AG08395 (cell line): ENCODE measurements at places on chromosomes 12 and 14.

GRCh38 chr14:100728962-100729361 lies 2.3 kb downstream of the DLK1 start:
- no peak for DNase-seq

GRCh38 chr12:7872566-7873319 lies at the start of gene SLC2A14:
Gene SLC2A14 (minus strand): TSS chr12:7872915. CDS start chr12:7869880, 3,035 bp downstream.
- no peak for DNase-seq

DNA sequence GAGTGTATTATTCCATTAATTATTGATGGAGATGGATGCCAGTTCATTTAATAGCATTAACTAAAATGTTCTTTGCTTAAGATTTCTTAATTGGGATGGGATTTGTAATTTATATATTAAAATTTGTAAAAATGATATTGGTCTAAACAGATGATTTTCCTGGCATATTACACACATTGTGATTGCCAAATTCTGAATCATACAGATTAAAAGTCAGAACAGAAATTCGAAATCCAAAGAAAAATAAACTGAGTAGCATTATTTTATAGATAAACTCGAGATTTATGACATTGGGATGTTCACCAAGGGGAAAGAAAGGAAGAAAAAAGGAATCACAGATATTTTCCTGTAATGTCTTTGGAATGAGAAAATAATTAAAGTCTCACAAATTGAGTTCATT lies 481.1 kb downstream of the CCER1 start:
- DNase-seq: no peak

- no peak for DNase-seq
Observed at GRCh38 chr14:65954942-65955341, 531.2 kb upstream of the CCDC196 start.

GRCh38 chr14:101131451-101131916 lies 228.0 kb upstream of the RTL1 start:
- DNase-seq: no peak

- DNase-seq: no peak
Observed at GRCh38 chr12:49968471-49968870, 4.3 kb upstream of the AQP6 start.

DNA sequence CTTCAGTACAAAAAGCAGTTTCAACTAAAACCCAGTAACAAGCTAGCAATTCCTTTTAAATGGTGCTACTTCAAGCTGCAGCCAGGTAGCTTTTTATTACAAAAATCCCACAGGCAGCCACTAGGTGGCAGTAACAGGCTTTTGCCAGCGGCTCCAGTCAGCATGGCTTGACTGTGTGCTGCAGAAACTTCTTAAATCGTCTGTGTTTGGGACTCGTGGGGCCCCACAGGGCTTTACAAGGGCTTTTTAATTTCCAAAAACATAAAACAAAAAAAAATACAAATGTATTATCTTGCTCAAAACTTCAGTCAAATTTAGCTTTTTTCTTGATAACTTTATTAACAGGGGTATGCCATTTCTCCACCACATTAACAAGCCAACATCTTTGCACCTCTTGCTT lies 3.6 kb upstream of the CLEC4E start:
- DNase-seq: peak; percentile 73

DNA sequence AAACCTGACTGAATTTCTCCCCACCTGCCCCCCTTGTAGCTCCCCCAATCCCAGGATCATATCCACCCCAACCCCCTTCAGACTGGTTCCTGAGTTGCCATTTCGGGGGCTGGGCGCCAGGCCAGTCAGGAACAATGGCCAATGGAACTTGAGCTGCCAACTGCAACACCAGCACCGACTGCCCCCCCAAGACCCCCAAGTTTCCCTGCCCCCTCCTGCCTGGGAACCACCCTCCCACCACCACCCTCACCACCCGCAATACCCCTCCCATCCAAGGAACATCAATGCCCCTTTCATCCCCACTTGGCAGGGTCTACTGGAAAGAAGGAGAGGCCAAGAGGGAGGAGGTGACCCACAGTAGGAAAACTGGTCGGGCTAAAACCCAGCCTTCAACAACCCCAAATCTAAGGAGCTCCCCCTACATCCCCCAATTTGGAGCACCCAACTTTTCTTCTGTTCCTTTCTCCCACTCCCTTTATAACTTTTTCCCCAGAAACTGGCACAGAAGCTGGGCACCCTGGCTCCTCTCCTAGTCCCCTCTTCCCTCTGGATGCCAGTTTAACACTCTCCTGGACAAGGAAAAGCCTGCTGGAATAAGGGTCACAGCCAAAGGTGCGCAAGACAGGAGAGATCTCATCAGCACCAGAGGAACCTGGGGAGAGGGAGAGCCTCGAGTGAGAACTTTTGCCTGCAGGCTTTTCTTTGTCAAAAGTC lies 1.6 kb upstream of the NDRG2 start:
- no peak for DNase-seq

GRCh38 chr12:118274066-118274465 lies 98.6 kb downstream of the TAOK3 start:
- no peak for DNase-seq

GRCh38 chr14:53509276-53510244 lies 356.4 kb upstream of the DDHD1 start:
- DNase-seq: peak; percentile 54

- DNase-seq: no peak
Observed at GRCh38 chr12:38998887-38999482, 93.6 kb upstream of the CPNE8 start.

- no peak for DNase-seq
Observed at GRCh38 chr12:106281804-106282203, 20.7 kb upstream of the TCP11L2 start.

- DNase-seq: no peak
Observed at GRCh38 chr12:31009976-31010375, 63.7 kb upstream of the DDX11 start.

DNA sequence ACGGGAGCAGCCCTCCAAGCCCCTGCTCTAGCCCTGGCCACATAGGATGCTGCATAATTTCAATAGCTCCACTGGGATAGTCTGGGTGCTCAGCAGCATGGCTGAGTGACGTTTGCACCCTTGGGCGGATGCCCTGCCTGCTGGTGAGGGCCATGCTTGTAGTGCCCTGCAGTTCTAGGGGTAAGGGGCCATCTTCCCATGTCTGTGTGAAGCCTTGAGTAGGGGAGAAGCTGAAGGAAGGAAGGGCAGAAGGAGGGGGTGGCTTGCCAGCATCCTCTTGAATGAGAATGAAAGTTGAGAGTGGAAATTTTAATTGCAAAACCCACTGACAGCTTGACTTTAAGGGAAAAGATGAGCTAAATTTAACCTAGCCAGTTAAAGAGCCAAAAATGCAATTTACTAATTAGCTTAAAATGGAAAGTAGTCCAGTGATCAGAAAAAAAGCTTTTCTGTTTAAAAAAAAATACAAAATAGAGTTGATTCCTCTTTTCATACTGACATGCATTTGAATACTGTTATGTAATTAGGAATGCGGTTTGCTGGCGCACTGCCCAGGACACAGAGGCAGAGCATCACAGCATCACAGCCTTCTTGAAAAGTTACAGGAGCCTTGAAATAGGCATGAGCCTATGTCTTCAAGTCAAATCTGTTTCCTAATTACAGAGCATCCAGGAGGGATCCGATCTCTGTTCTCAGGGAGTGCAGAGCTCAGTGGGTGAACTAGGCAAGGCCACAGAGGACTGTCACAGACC lies 18.5 kb upstream of the EML1 start:
- peak; percentile 55 for DNase-seq

DNA sequence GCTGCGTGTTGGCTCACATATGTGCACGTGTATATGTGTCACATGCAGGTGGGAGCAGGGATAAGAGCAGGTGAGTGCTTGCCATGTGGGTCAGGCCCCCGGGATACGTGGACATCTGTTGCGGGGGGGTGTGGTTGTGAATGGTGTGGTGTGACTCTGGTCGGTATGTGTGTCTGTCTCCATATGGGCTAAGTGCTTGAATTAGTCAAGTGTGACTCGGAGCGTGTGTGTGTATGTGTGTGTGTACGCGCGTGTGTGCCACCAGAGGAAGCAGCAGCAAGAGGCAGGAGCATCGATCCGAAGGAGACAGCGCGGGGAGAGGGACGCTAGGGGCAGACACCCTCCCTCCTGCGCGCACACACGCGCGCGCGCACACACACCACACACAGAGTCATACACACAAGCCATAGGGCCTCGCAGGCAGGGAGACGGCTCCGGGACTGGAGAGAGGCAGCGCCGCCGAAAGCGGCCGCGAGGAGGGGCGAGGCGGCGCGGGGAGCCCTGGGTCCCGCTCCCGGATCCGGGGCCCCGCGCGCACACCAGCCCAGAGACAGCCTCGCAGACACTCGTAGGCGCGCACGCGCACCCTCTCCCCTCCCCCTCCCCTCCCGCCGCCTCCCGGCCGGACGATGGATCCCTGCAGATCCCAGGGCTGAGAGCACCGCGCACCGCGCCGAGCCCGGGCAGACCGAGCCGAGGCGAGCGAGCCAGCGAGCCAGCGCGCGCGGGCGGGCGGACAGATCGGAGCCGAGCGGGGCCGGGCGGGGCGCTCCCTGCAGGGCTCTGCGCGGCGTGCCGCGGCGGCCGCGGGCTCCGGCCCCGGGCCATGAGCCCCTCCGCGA lies at the start of gene ASIC1:
TSS of gene ASIC1 (plus strand) at position 597 of the 842 bp plus-strand sequence. CDS start 1,171 bp downstream, outside the sequence.
- peak; percentile 80 for DNase-seq

- DNase-seq: no peak
Observed at GRCh38 chr12:93518725-93519124, 51.4 kb downstream of the MRPL42 start.

- no peak for DNase-seq
Observed at GRCh38 chr12:101323255-101323654, 43.4 kb downstream of the UTP20 start.

- peak; percentile 47 for DNase-seq
Observed at GRCh38 chr14:91418387-91419043, 895 bp upstream of the CCDC88C start.

GRCh38 chr14:69012256-69012953 lies 33.3 kb upstream of the ACTN1 start:
- DNase-seq: no peak

GRCh38 chr12:76275511-76276093 lies 72.6 kb downstream of the BBS10 start:
- DNase-seq: no peak

DNA sequence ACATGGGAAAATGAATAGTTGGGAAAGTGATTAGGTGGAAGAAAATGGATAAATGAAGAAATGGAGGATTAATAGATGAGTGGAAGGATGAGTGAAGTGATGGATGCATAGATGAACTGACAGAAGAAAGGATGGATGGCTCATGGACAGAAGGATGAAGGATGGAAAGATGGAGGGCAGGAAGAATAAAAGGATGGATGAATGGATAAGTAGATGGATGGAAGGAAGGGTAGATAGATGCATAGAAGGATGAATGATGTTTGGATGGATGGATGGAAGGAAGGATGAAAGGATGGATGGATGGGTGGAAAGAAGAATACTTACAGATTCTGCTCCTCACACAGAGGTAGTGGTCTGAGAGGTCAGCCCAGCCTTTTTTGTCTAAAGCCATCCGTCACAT lies 35.8 kb upstream of the CHGA start:
- DNase-seq: no peak

- DNase-seq: no peak
Observed at GRCh38 chr12:107634530-107634929, 51.1 kb upstream of the PWP1 start.

- peak; percentile 79 for DNase-seq
Observed at GRCh38 chr12:124389138-124389724, 94.3 kb downstream of the RFLNA start.

DNA sequence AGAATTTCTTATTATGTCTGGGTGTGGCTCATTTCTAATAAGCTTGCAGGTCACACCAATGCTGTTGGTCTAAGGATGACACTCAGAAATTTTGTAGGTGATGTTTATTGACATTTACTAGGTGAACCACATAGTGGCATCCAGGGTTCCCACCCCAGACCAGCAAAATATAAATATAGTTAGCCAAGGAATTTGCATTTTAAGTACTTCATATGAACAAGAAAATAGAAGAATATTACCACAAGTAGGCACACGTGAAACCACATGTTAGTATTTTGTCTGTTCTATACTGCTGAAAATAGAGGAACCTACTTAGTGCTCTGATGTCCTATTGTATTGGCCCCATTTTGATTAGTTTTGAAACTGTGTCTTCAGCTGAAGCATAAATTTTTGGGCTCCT lies 71.1 kb downstream of the USP15 start:
- DNase-seq: no peak

GRCh38 chr12:34625116-34625515 lies 602.8 kb downstream of the ALG10 start:
- DNase-seq: no peak

DNA sequence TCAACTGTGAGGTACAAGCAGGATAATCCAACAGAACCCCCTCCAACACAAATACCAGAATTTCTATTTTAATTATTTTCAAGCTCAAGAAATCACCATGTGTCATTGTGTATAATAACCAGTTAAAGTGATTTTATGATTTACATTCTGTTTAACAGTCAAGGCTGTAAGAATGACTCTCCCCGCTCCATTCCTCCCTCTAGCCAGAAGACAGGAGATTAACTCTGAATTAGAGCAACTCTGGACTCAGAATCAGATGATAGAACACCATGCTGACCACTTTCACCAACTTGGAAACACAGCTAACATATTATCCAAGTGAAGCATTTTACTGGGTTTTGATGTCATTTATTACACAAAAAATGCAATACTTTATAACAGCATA lies 71.9 kb downstream of the ATP2B1 start:
- DNase-seq: peak; percentile 5

DNA sequence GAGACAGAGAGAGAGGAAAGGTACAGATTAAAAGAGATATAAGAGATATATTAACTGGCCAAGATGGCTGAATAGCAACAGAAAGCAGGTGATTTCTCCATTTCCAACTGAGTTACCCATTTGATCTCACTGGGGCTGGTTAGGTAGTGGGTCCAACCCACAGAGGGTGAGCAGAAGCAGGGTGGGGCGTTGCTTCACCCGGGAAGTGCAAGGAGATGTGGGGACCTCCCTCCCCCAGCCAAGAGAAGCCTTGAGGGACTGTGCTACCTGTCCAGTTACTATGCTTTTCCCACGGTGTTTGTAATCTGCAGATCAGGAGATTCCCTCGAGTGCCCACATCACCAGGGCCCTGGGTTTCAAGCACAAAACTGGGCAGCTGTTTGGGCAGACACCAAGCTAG lies 131.2 kb downstream of the AKAP6 start:
- DNase-seq: no peak

- no peak for DNase-seq
Observed at GRCh38 chr12:93022603-93023340, 93.7 kb upstream of the EEA1 start.

DNA sequence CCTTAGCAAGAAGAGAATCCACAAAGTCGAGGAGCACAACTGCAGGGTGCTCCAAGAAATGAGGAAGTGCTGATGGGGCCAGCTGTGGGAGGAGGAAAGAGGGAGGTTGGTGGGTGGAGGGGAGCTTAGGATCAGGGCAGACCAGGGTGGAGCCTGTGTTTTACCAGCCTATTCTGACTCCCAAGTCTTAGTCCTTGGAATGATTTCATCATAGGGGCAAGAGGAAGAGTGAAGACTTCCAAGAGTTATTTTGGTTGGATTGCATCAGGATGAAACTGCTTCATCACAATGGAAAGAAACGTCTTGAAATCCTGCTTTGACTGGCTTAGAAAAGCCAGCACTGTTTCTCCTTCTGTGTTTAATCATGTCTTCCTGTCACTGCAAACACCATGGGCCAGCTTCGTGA lies 194.0 kb downstream of the DPF3 start:
- DNase-seq: peak; percentile 80

- no peak for DNase-seq
Observed at GRCh38 chr14:101715210-101716076, 46.1 kb upstream of the PPP2R5C start.
